BE2C (cell line): ENCODE measurements at places on chromosomes 5 and 9.

GRCh38 chr9:7342229-7342628, 457.3 kb downstream of the DMAC1 start:
- no peak for DNase-seq

GRCh38 chr9:121345070-121345469, 25.0 kb downstream of the STOM start:
- DNase-seq, result no peak

DNA sequence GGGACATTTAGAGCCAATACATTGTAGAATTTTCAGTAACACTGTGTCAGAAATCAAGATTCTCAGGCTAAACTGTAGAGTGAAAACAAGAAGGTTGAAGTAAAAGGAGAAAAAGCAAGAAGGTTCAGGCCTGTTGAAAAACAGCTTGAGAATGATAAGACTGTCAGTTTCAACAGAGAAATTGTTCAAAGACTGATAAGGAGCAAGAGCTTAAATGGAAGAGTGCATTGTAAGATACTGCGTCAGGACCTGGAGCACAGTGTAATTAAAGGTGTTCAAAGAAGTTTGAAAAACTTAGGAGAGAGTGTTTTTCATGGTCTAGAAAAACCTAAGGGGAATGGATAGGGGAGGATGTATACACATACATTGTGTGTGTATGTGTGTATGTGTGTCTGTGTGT, 408.3 kb downstream of the KDM4C start:
- no peak for DNase-seq

DNA sequence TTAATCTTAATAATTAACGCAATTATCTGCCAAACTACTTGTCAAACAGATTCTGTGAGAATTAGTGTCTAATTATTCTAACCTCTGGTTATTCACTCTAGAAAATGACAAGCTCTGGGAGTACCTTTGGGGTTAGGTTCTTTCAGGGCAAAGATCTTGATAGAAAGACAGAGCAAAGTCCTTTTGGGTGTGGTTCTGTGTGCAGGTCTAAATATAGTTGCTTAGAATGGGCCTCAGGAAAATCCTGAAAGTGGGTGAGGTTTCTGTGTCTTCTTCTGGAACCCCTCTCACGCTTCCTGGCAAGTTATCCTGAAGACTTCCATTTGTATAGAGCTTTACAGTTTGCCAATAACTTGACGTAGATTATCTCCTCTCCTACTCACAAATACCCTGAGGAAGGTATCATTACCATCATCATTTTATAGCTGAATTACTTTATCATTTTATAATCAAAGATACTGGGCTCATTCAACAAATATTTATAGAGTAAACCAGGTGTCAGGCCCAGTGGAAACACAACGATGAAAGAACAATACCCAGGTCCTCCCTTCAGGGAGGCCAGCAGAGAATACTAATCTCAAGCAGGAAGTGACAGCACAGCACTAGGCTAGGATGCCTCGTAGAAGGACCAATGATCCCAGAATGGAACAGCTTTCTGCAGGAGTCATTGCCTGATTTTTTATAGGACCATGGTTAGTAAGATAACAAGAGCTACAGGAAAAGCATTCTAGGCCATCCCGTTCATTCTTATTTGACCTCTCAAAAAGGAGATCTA, 27.6 kb upstream of the LHFPL2 start:
- DNase-seq, result no peak

DNA sequence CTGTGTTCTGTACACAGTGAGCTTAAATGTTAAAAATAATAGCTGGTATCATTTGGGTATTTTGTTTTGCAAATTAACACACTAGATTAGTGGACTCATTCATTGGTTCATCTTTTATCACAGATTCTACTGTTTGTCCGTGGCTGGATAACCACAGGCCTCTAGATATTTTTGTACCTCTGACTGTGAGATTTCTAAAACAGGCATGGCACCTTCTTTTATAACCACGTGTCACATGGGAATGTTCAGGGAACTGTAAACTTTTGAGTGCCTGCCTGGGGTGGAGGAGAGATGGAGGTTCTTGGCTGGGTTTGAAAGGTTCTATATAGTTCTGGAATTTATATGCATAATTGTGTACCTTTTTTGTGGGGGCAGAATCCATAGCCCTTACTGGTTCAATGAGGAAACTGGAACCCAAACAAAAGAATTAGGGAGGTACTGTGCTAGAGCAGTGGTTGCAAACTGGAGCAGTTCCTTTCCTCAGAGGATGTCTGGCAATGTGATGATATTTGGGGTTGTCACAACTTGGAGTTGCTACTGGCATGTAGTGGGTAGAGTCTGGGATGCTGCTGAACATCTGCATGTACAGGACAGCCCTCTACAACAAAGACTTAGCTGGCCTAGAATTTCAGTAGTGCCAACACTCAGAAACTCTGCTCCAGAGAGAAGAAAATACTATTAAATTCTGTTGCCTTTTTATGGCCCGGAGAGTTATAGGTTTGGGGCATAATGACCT, 16.9 kb downstream of the TLE4 start:
- DNase-seq, result no peak

- DNase-seq, result no peak
These were observed 375.7 kb downstream of the IRX2 start for GRCh38 chr5:2375757-2376250.

DNA sequence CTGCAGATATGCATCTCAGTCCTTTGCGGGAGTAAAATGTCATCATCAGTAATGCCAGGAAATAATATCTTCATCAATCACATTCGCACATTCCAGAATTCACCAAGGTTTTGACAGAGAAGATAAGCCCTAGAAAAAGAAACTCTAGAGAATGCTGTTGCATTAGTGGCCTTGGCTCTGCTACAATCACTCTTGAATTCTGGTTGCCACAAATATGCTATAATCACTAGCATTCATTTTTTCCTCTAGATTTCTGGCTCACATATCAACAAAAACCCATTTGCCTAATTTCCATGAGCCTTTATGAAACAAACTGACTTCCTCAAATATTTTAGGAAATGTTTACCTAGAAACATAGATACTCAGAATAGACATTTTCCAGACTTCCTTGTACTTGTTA, 653.4 kb downstream of the ANXA1 start:
- DNase-seq, result no peak

GRCh38 chr5:180608572-180609310, 17.4 kb upstream of the SCGB3A1 start:
- DNase-seq, result no peak

DNA sequence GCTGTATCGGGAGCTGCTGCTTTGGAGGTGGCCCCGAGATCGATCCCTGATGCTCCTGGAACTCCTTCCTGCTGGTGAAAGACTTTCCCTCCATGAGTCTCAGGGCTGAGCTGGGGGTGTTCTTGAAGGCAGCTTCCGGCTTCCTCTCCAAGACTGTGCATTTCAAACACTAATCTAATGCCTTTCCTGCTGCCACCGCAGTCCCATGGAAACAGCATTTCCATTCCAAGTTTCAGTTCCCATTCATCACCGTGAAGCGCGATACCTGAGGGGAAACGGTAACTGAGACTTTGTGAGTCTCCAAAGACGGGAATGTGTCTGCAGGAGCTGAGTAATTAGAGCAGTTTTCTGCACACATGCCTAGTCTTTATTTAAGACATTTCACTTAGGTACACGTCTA, 230.1 kb downstream of the PAX5 start:
- DNase-seq, result no peak

GRCh38 chr5:168899673-168900072, 320.5 kb upstream of the PANK3 start:
- no peak for DNase-seq

- no peak for DNase-seq
These were observed 385.5 kb downstream of the GLIS3 start for GRCh38 chr9:3914416-3914815.

DNA sequence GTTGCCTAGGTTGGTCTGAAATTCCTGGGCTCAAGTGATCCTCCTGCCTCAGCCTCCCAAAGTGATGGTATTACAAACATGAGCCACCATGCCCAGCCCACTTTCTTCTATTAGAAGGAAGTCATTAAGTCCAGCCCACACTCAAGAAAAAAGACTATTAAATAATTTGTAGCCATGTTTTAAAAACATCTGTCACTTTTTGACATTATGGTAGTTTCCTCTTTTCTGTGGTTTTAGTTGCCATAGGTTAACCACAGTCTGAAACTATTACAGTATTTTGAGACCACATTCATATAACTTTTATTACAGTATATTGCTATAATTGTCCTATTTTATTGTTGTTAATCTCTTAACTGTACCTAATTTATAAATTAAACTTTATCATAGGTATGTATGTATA, 31.9 kb upstream of the C5orf24 start:
- no peak for DNase-seq

DNA sequence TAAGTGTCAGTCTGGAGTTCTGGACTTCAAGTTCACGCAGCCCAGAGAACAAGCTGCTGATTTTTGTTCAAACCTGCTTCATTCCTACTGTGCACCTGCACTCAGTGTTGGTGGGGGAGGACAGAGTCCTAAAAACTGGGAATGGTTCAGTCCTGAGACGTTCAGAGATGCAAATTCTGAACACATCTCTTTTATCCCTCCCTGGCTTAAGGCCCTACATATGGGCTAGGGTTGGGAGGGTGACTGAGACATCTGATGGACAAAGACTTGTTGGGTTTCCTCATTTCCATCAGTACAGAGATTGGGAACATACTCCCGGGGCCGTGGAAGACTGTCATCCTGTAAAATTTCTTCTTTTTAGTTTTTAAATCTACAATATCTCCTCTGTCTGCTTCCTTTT, 83.0 kb upstream of the TTC23L start:
- no peak for DNase-seq

GRCh38 chr5:52760695-52761366, 26.9 kb upstream of the ITGA1 start:
- no peak for DNase-seq

DNA sequence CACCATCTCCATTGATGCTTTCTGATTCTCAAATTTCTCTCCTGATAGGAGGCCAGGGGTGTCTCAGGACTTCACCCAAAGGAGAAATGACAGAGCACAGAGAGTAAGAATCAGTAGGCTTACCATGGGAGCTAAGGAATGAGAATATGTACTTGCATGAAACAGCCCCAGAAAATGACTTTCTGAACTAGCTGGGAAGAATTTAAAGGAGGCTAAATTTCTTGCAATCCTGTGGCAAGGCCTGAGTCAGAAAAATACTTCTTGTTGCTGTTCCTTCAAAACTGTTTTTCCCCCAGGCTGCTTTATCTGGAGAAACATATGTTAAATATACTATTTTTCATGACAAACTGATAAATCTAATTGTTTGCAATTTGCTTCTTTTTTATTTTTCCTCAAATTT, 53.4 kb upstream of the FBXL7 start:
- DNase-seq, result no peak

DNA sequence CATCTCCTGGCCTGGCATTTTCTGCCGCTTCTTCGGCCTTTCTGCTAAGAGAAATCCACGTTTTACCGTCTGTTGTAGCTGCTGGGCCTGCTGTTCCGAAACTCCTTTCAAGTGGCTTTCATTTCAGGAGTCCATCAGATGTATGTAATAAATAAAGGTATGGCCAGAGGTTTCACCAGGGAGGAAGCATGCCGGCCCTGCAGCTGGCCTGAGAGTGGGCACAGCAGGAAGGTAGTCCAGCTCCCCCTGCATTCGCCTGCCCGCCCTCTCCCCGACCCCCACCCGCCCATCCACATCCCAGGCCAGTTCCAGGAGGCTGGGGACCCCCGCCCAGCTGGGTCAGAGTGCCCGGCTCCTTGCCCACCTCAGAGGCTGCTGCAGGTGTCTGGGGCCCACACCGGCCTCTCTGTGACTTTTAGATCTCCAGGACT, 46.4 kb upstream of the EXOC3 start:
- DNase-seq, result no peak

DNA sequence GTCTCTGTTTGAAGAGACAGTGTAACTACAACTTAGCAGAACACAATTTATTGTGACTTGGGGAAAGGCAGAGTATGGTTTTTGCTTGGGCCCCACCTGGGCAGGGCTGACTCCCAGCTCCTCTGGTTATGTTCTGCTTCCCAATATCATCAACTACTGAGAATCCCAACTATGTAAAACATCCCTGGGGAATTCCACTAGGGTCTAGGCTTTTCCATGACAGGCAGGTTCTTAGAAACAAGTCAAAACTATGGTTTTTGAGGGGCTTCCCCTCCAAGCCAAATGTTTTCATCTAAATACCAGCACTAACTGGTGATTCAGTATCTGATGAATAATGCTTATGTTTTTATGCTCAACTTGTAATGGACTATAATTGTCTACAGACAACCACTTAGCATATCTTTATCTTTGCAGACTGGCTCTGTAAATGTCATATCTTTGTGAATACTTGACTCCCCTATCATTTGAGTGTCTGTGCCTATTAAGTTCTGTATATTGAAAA, 409.5 kb downstream of the PDE4D start:
- DNase-seq, result peak; percentile 9

- DNase-seq, result no peak
These were observed 12.4 kb upstream of the SUB1 start for GRCh38 chr5:32572778-32573480.

DNA sequence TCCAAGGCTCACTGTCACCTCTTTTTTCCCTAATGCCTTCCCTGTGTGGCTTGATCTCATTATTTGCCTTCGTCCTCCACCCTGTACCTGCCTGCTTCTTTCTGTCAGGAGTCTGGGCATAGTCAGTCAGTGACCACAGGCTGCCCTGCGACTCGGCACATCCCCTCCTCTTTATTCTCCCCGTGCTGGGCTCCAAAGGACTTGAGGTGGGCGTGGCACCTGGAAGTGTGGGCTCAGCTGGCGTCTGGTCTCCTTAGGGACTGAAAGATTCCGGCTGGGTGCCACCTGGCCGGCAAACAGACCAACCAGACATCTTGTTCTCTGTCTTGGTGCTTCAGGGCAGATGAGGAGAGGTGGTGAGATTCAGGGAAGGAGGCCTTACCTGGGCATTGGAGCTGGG, 29.6 kb upstream of the PRDM12 start:
- DNase-seq, result no peak

- DNase-seq, result peak; percentile 86
These were observed 19.3 kb upstream of the TOR2A start for GRCh38 chr9:127754099-127755060.

DNA sequence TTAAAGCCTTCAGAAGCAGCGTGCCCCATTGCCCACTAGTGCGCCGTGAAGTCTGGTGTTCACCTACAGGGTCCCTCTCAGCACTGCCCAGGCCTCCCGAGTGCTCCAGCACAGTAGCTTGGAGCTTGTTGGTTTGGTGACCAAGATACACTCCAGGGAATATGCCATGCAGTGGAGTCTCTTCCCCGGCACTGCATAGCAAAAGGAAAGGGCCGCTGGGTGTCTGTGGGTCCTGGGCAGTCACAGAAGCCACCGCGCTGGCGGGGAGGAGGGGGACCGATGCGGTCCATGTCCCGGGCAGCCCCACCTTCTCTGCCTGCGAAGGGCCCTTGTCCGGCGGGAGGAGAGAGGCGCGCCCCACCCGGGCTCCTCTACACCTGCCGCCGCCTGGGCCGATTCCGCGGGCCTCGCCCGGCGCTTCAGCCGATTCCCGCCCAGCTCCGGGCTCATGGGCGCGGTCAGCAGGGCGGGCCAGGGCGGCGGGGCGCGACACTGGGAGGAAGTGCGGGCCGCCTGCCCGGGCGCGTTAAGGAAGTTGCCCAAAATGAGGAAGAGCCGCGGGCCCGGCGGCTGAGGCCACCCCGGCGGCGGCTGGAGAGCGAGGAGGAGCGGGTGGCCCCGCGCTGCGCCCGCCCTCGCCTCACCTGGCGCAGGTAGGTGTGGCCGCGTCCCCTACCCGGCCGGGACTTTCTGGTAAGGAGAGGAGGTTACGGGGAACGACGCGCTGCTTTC, at the start of gene SYK:
Gene SYK, plus strand, starts transcription at position 579 of the 732 bp plus-strand sequence. CDS start 42,080 bp downstream, outside the sequence.
- DNase-seq, result no peak
